ENCODE measurements at places on chromosomes 5 and 9. TPM values are rescaled to one million over a fixed set of nuclear protein-coding genes. Genes with fewer than 3 reads are reported as not detected.

The GABRA1 gene
- not detected for total RNA-seq

The IGIP gene
- total RNA-seq = 0.90 TPM

The PCA3 gene
- not detected for total RNA-seq

The GARNL3 gene
- 1.6 TPM for total RNA-seq

The PLPP1 gene
- 37.5 TPM for total RNA-seq
